IPS DF 6.9 (cell line): ENCODE measurements at places on chromosomes 6 and 20.
A peak's percentile ranks its signal among the peaks of the same experiment; 100 is the strongest.

DNA sequence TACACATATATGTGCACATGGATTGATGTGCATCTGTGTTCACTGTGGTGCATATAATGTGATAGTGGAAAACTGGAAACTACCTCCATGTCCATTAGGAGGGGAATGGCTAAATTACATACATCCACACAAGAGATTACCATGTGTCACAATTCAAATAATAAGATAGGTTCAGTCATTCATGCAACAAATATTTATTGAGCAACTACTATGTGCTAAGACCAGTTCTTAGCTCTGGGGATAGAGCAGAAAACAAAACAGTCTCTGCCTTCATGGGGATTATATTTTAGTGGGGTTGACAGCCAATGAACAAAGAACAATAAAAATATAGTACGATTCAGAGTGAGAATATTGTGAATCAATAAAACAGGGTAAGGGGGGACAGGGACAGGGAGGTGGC, 61.7 kb upstream of the PTGIS start:
- DNase-seq, result no peak
- no peak overlapping the region for H3K27ac ChIP-seq
- no peaks in the 10 kb centered on the region for H3K36me3 ChIP-seq

GRCh38 chr6:44265007-44265721, at the start of gene NFKBIE:
Gene NFKBIE (minus strand): TSS chr6:44265551. CDS start chr6:44265346, 205 bp downstream.
- peak within 1 kb of the TSS; percentile 68 for H3K4me3 ChIP-seq
- H3K27me3 ChIP-seq, result no peaks in the 10 kb centered on the region; the same call in 1 of the 2 replicates
- H3K27ac ChIP-seq, result no peak within 1 kb of the TSS

DNA sequence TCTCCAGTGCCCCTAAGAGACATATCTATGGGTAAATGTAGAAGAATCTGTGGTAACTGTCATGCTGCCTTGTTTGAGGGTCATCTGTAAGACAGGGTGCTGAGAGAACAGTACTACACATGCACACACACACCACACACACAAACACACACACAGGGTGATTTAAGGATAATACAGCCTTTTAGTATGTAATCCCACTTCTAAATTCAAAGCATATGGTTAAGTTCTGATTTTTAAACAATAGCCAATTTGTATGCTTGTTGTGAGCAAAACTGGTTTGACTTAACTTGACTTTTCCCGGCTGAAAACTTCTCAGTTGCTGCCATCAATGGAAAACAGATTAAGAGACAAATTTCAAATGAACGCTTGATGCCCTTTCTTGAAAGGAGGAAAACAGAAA, 241.8 kb downstream of the ADGRG6 start:
- no peaks in the 10 kb centered on the region for H3K27me3 ChIP-seq
- no peak overlapping the region for H3K4me3 ChIP-seq
- DNase-seq, result no peak
- H3K36me3 ChIP-seq, result no peaks in the 10 kb centered on the region
- no peaks in the 10 kb centered on the region for H3K4me1 ChIP-seq

GRCh38 chr20:5469111-5469510, 152.4 kb upstream of the PROKR2 start:
- no peak overlapping the region for H3K27ac ChIP-seq
- no peaks in the 10 kb centered on the region for H3K27me3 ChIP-seq

DNA sequence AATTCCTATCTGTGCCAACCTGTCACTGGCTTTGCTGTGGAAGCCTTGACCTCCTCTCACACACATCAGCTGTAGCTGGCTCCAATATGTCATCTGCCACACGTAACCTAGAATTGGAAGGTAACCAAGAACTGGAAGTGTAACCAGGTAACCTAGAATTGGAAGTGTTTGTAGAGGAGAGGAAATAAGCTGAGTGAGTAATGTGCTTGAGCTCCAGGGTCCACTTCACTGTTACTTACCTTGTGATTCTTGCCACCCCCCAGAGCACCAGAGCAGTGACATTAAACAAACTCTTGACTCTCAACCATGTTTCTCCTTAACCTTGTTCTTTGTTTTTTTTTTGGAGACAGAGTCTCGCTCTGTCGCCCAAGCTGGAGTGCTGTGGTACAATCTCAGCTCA, 350.5 kb downstream of the NRN1 start:
- H3K4me3 ChIP-seq, result no peak overlapping the region
- no peak for DNase-seq
- H3K36me3 ChIP-seq, result no peaks in the 10 kb centered on the region
- H3K4me1 ChIP-seq, result 0 out of 2 replicates have a peak, but pooled peaks cover 2% of the 10 kb centered on the region

DNA sequence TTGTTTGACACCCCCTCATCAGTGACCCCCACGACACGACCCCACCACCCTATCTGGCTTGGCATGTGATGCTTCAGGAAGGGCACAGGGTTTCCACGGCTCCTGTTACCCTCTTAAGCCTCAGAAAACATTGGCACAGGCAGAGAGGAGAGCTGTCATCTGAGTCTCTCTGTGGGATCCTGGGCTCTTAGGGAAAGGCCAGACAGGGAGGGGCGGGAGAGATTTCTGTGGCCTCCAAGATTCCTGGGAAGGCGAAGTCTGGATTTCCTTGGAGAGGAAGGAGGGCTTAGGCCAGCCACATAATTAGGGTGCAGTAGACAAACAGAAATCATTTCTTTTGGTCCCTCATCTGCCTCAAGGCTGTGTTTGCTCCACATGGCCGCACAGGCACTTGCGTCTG, 191.6 kb upstream of the SNX9 start:
- no peak overlapping the region for H3K27ac ChIP-seq
- no peak for DNase-seq
- H3K36me3 ChIP-seq, result no peaks in the 10 kb centered on the region
- no peak overlapping the region for H3K4me3 ChIP-seq

DNA sequence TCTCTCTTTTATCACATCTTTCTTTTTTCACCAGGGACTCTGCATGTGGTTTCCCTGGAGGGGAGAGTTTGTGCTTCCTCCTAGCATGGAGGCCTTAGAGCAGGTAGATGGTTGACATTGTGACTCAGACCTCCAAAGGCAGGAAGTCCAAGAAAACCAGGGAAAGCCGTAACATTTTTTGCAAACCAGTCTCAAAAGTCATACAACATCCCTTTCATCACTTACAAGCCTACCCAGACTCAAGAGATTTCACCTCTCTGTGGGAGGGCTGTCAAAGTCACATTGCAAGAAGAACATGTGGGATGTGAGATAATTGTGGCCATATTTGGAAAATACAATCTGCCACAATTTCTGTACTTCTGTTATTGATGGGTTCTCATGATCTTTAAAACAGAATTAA, 46.2 kb downstream of the SNRNP48 start:
- H3K27ac ChIP-seq, result no peak overlapping the region
- no peak overlapping the region for H3K4me3 ChIP-seq
- no peaks in the 10 kb centered on the region for H3K36me3 ChIP-seq
- H3K27me3 ChIP-seq, result no peaks in the 10 kb centered on the region
- H3K4me1 ChIP-seq, result no peaks in the 10 kb centered on the region
- no peak for DNase-seq

DNA sequence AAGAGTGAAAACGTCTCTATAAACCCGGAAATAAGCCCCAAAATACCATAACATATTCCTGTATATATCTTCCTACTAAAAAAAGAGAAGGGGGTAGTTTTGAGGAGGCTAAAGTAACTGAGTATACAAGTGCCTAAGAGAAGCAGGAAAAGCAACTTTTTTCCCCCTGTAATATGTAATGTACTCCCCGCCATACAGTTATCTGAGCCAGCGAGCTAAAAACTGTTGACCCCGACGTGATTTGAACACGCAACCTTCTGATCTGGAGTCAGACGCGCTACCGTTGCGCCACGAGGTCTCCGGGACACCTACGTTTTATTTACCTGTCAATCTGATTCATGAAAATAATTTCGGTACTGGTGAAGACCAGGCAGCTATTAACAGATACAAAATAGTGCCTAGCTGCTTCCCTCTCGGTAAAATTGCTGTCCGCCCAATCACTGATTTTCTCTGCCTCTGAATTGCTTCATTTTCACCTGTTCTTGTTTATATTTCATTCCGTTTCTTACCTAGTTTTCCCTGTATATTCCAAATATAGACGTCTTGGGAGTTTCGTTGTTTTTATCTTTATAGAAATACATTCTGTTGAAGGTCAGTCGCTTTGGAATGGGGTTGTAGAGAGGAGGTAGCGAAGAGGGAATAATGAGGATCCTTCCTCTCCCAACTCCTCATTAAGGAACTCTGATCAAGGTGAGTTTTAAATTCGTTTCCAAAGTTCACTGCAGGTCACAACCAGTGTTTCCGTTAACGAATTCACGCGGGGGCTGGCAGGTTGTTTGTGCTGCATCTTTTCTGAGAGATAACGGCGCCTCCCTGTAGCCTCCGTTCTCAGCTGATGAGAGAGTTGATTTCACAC, 33.6 kb upstream of the BTN3A2 start:
- H3K36me3 ChIP-seq, result no peaks in the 10 kb centered on the region
- H3K27ac ChIP-seq, result no peak overlapping the region
- H3K27me3 ChIP-seq, result peaks cover 1% of the 10 kb centered on the region; the same call in 1 of the 2 replicates
- H3K4me1 ChIP-seq, result no peaks in the 10 kb centered on the region; the same call in 1 of the 2 replicates
- peak overlapping the region; percentile 61; the same call in 1 of the 2 replicates for H3K4me3 ChIP-seq

GRCh38 chr6:80091506-80091905, 15.0 kb upstream of the BCKDHB start:
- no peaks in the 10 kb centered on the region for H3K27me3 ChIP-seq
- no peak for DNase-seq
- H3K36me3 ChIP-seq, result no peaks in the 10 kb centered on the region
- no peak overlapping the region for H3K4me3 ChIP-seq
- no peaks in the 10 kb centered on the region for H3K4me1 ChIP-seq

GRCh38 chr6:128463942-128464341, 56.5 kb downstream of the PTPRK start:
- 0 out of 2 replicates have a peak, but pooled peaks cover 1% of the 10 kb centered on the region for H3K4me1 ChIP-seq
- H3K27ac ChIP-seq, result no peak overlapping the region
- H3K4me3 ChIP-seq, result no peak overlapping the region
- DNase-seq, result no peak

DNA sequence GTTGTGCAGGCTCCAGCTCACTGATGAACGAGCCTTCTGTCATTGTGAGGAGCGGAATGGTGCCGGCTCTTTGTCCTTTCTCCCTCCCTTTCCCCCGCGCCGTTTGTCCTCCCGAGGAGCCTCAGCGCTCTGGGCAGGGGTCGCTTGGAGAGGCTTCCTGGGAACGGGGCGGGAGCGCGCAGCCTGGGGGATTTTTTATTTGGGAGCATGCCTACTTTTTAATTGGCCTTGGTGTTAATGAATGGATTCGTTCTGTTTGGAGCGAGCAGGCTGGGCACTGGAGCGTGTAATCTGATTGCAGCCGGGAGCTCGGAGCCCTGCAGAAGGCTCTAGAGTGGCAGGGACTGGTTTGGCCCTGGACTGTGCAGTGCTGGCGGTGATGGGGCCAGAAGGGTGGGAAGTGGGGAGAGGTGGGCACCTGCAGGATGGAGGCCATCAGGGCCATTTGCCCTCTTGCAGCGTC, 118.8 kb downstream of the CDH4 start:
- H3K27ac ChIP-seq, result no peak overlapping the region
- DNase-seq, result no peak
- H3K4me3 ChIP-seq, result no peak overlapping the region; the same call in 1 of the 2 replicates
- H3K4me1 ChIP-seq, result peaks cover 3% of the 10 kb centered on the region; the same call in 1 of the 2 replicates
- H3K27me3 ChIP-seq, result no peaks in the 10 kb centered on the region

- no peaks in the 10 kb centered on the region for H3K36me3 ChIP-seq
- no peak overlapping the region for H3K4me3 ChIP-seq
- H3K27ac ChIP-seq, result no peak overlapping the region
- no peaks in the 10 kb centered on the region for H3K4me1 ChIP-seq
- DNase-seq, result no peak
Measured at GRCh38 chr20:42113236-42113635, 495.1 kb upstream of the CHD6 start.
